ENCODE measurements at places on chromosomes 2 and 18.

GRCh38 chr2:184830531-184830930, 232.2 kb downstream of the ZNF804A start:
- DNase-seq: no peak

DNA sequence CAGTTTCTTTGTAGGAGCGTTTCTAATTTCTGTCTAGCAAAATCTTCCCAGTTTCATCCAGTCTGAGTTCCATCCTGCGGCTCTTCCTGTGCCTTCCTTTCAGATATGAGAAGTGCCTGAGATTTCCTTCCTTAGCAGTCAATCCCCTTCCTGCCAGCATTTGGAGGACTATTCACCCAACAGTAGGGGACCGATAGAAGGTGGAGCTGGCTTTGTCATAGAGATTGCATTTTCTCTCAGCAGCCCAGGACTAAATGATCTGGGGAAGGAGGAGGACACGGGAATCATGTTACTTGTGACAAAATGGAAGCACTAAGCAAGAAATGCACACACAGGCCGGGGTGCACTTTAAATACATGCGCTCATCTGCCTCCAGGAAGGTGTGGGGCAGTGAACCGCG, 5.6 kb upstream of the SMIM21 start:
- no peak for DNase-seq

GRCh38 chr2:240401308-240401707, 34.2 kb upstream of the GPC1 start:
- DNase-seq: no peak

GRCh38 chr18:22179174-22179573, 9.8 kb downstream of the GATA6 start:
- no peak for DNase-seq

GRCh38 chr2:111667542-111668273, 216.3 kb downstream of the ANAPC1 start:
- peak; percentile 79 for DNase-seq

DNA sequence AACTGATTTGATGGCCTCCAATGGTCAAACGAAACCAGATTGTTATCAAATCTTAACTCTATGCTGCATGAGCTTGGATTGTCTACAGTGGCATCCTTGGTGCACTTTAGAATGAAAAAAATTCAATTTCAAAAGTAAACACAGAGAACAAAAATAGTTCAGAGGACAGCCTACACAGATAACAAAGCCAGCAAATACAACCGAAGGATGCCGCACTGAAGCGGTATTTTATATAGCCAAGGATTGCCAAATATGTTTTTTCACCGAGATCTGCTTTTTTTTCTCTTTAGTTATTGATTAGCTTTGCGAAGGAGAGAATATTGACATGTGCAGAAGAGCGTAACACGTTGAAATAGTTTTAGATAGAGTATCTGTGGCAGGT, 72.0 kb downstream of the SLC4A3 start:
- no peak for DNase-seq

DNA sequence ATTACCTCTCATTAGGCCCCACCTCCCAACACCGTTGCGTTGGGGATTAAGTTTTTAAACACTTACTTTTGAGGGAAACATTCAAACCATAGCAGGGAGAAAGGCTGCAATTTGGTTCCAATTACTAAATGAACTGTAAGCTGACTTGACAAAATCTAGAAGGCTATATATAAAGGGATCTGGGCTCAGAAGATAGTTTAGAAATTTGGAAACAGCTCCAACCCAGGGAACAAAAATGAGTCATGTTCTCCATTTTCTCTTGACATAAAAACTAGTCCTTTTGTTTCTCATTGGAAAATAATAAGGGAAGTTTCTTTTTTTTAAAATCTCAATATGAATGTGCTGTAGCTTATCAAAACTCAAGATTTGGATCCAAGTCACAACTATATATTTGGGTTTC, 17.5 kb downstream of the MOGAT1 start:
- DNase-seq: no peak

DNA sequence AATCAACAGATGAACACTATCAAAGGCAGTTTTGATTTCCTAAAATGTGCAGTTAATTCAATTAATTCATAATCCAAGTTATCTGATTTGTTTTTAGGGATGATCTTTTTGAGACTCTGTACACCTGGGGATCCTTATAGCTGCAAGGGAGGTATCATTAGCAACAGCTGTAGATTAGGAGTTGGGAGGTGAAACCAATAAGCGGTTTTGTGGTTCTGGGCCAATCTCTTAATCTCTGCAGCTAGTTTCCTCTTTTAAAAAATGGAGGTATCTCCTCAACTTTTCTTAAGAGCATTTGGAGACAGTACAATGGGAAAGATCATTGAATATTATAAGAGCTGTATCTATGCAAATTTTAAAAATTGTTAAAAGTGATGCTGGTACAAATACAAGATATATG, 126.0 kb downstream of the MC4R start:
- DNase-seq: no peak

DNA sequence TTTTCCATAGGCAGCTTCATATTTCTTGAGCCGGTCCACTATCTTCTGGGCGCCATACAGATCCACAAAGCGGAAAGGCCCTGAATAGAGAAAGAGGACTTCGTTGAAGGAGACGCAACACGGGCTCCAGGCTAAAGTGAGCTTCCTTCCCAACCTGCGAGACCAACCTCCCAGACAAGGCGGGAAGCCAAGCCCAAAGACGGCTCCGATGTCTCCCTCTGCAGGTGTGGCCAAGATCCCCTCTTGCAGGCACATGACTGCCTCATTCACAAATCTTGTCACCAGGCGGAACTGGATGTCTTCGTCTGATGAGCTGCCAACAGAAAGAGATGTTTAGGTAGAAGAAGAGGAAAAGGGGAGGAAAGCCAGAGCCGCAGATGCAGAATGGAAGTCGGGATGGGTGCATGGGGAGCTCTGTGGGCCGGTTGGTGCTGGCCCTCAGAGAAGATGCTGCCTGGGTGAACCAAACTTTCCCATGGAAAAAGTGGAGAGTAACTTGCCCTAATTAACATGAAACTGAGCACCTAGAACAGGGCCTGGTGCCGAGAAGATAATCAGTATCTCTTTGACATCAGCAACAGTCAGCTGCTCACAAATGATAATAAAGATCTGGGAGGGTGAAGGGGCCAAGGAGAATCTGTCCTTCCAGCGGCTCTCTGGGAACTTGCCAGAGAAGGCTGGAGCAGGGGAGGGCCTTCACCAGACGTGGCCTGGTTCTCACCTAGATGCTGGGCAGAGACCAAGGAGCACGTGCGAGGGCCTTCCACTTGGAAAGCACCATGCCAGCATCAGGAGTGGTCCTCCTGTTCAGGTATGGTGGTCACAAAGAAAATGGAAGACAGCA, 18.6 kb downstream of the GAREM2 start:
- DNase-seq: no peak

GRCh38 chr18:29309366-29309765, 1132.4 kb upstream of the CDH2 start:
- no peak for DNase-seq

GRCh38 chr2:37350034-37350433, 5.6 kb downstream of the QPCT start:
- DNase-seq: no peak
